ENCODE measurements at places on chromosomes 5 and 9.

DNA sequence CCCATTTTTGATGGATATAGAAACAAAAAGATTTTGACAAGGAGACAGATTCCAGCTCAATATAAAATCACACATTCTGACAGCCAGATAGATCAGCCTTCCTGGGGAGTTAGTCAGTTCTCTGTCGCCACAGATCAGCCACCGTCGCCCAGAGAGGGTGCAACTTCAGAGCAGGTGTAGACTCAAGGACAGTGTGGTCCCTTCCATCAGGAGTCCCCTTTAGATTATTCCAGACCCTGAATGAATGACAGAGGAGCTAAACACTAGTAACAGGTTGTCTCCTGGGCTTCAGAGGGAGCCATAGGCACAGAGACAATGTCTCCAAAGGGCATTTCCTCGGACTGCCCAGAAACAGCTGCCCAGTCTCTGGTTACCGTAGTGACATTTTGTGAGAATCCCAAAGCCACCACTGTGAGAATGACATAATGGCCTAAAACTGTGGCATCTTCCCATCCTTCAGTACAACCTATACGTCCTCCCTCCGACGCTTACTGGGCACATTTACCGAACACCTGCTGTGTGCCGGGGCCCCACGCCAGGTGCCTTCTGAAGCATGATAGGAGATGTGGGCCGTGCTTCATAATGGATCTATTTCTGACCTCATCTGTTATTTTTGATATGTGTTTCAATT lies 47.4 kb upstream of the SLC2A8 start:
- no peak for DNase-seq

DNA sequence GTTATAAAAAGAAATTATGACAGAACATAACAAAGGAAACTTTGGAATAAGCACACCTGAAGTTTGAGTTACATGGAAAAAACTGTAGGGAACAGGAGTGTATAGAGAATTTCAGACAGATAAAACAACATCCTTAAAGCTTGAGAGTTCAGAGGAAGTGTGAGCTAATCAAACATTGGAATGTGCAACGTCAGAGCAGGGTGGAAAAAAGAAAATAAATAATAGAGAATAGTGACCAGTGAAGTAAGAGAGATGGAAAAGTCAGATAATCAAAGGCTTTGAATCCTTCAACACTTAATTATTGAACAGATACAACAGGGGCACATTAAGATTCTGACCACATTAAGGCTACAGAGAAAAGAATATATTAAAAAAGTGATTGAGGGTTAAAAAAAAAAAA lies 128.5 kb upstream of the CDH10 start:
- no peak for DNase-seq

- DNase-seq = no peak
Observed at GRCh38 chr9:78954286-78954685, 617.5 kb upstream of the TLE4 start.

- no peak for DNase-seq
Observed at GRCh38 chr9:124789531-124789930, 12.6 kb downstream of the OLFML2A start.

GRCh38 chr9:12739014-12739652 lies 35.7 kb upstream of the LURAP1L start:
- no peak for DNase-seq
